ENCODE measurements at places on chromosomes 11 and 22. TPM values are rescaled to one million over a fixed set of nuclear protein-coding genes. Genes with fewer than 3 reads are reported as not detected.

Gene LDLRAD3
- total RNA-seq: 29.0 TPM

Gene RAB38
- 54.7 TPM for total RNA-seq

Gene IGSF9B
- total RNA-seq: 5.2 TPM

Gene OR52E8
- total RNA-seq: not detected

Gene C11orf86
- total RNA-seq: not detected

DNA sequence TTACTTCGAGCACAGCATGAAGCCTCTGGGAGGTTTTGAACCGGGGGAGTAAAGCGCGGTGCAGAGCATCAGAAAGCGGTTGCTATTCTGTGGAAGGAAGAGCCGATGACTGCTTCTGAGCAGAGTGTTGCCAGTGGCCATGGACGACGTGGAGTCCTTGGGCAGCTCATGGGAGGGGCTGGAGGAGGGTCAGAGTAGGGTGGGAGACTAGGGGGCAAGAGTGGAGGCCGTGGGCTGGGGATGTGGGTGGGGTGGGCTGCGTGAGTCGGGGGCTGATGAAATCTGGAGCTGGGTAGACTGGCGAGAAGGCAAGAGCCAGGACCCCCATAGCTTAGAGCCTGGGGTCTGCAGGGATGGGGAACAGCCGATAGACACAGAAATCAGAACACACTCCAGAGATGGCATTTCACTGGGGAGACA lies 40.2 kb downstream of the TBC1D22A start:
- no peak for DNase-seq

Gene TTLL8
- not detected for total RNA-seq

Gene DLG2
- total RNA-seq: 68.3 TPM

- no peak for DNase-seq
These were observed 6.7 kb downstream of the XRRA1 start for GRCh38 chr11:74942073-74942759.

DNA sequence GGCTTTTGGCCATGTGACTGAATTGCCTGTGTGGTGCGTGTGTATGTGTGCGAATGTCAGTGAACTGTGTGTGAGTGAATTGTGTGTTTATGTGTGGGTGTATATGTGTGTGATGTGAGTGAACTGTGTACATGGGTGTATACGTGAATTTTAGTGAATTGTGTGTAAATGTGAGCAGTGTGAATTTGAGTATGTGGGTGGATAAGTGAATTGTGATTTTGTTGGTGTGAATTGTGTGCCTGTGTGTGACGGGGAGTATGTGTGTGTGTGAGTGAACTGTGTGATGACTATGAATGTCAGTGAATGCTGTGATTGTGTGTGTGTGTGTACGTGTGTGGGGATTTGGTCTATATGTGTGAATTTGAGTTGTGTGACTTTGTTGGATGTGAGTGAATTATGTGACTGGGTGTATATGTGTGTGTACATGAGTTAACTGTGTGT lies 3.5 kb downstream of the DDTL start:
- no peak for DNase-seq

DNA sequence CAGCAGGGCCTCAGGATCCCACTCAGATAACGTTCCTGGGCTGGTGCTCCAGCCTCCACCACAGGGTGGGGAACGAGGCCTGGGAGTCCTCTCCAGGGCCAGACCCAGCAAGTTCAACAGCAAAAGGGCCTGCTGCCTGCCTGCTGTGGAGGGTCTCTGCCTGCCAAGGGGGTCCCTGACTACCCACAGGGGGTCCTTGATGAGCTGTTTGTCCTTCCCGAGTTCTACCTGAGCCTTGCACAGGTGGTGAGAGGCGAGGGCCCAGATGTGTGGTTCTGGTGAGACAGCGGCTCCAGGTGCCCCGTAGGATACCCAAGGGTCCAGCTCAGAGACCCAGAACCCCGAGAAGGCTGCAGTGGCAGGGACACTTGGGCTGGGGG lies 4.4 kb downstream of the DUSP8 start:
- no peak for DNase-seq

Gene DDIAS
- 2.4 TPM for total RNA-seq

DNA sequence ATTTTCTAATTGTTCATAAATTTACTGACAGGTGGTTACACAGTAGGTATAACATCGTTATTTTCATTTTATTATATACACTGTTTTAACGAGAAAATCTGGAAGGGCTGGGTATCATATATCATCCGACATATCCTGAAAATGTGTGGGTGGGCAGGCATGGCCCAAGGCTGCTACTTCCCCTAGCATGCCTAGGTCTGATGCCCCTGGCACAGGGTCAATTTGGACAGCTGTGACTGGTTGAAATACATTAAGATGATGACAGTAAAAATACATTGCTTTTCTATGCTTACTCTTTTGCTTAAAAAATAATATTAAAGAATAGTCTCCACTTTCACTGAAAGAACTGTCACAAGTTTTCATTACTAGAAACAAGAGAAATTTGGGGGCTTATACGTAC lies 908.8 kb downstream of the OPCML start:
- no peak for DNase-seq

GRCh38 chr11:10158461-10158860 lies 135.6 kb downstream of the SBF2 start:
- DNase-seq: no peak

Gene CASP1
- 31.6 TPM for total RNA-seq

GRCh38 chr11:134332782-134333181 lies 994 bp downstream of the GLB1L2 start:
- peak; percentile 76 for DNase-seq

Gene OR52I2
- not detected for total RNA-seq

Gene CYP2D6
- total RNA-seq: 1.4 TPM

Data from lower leg skin (tissue), 4 donors.